ENCODE measurements at places on chromosomes 7 and 10. TPM values are rescaled to one million over a fixed set of nuclear protein-coding genes. Genes with fewer than 3 reads are reported as not detected.

- H3K4me3 ChIP-seq: no peak overlapping the region
- H3K36me3 ChIP-seq: no peaks in the 10 kb centered on the region
- H3K27me3 ChIP-seq: no peaks in the 10 kb centered on the region
- no peak for DNase-seq
- no peaks in the 10 kb centered on the region for H3K4me1 ChIP-seq
- H3K27ac ChIP-seq: no peak overlapping the region
Measured at GRCh38 chr10:116385994-116386809, 41.4 kb upstream of the PNLIPRP3 start.

- H3K27ac ChIP-seq: no peak overlapping the region
- H3K4me3 ChIP-seq: no peak overlapping the region
- no peak for DNase-seq
Measured at GRCh38 chr7:152884321-152884720, 124.8 kb downstream of the ACTR3B start.

DNA sequence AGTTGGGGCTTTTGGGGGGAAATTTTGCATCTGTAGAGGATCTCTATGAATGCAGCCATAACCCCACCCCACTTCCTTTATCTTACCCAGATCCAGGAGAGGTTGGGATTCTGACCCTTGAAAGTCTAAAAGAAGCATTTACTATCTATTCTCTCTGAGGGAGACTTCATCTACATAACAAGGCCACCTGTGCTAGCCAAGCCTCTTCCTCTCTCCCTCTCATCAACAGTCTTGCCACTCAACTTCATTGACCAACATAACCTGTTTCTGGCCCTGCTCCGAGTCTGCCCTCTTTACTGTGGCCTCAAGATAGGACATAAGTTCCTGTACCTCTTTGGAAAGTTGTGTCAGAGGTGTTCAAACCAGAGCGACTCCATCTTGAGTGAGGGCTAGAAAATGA, 19.4 kb downstream of the TUBAL3 start:
- no peak overlapping the region for H3K27ac ChIP-seq
- DNase-seq: no peak
- H3K36me3 ChIP-seq: no peaks in the 10 kb centered on the region
- no peaks in the 10 kb centered on the region for H3K27me3 ChIP-seq

DNA sequence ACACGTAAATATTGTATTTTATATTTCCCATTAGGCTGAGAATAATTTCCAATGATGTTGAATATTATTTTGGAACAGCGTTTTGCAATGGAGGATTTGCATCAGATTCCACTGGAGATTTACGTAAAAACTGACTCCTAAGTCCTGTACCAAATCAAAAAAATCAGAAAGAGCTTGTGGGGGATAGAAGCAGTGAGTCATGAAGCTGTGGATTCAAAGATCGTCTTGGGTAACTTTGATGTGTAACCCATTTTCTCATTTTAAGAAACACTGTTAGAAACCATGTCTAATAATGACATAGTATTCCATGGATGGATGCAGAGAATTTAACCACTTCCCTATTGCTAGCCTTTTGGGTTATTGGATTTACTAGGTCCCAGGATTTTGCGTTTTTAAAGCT, 158.6 kb downstream of the INHBA start:
- no peak for DNase-seq
- H3K27me3 ChIP-seq: no peaks in the 10 kb centered on the region
- no peak overlapping the region for H3K27ac ChIP-seq
- H3K4me1 ChIP-seq: no peaks in the 10 kb centered on the region

GRCh38 chr10:104989880-104990279, 348.8 kb downstream of the SORCS3 start:
- no peaks in the 10 kb centered on the region for H3K27me3 ChIP-seq
- H3K4me1 ChIP-seq: no peaks in the 10 kb centered on the region
- no peak for DNase-seq

DNA sequence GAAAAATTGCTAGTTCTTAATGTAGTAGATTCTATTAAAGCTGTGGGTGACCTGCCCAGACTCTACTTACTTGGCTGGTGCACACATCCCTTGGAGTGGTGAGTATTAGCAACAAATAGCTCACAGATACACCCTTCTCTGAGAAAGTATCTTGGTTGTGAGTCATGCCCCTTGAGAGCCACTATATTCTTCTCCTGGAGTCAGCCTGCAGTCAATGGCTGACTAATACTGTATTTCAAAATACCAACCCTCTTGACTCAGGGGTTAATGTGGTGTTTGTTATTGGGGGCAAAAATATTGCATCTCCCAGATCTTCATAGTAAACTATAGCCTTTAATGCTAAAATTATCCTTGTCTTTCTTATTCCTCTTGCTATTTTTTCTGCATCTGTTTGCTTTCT, 354.9 kb downstream of the BMPER start:
- DNase-seq: no peak
- H3K27me3 ChIP-seq: no peaks in the 10 kb centered on the region
- no peaks in the 10 kb centered on the region for H3K4me1 ChIP-seq
- no peak overlapping the region for H3K4me3 ChIP-seq
- H3K27ac ChIP-seq: no peak overlapping the region
- H3K36me3 ChIP-seq: no peaks in the 10 kb centered on the region

DNA sequence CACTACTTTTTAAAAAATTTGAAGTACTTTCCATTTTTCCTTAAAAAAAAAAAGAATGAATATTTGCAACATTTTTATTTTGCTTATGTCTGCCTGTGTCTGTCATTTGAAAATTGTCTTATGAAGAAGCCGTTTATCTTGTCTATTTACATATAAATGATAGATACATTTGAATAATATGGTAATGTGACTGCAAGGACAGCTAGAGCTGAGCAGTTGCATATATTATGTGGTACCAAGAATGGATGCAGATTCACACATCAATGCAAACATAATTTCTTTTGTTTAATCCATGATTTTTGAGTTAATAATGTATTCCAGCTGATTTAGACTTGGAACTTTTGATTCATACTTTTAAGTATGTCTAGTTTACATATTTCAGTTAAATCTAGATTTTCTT, 268.0 kb downstream of the CDK14 start:
- DNase-seq: no peak
- no peaks in the 10 kb centered on the region for H3K4me1 ChIP-seq
- no peak overlapping the region for H3K27ac ChIP-seq
- no peaks in the 10 kb centered on the region for H3K36me3 ChIP-seq
- H3K4me3 ChIP-seq: no peak overlapping the region
- no peaks in the 10 kb centered on the region for H3K27me3 ChIP-seq

DNA sequence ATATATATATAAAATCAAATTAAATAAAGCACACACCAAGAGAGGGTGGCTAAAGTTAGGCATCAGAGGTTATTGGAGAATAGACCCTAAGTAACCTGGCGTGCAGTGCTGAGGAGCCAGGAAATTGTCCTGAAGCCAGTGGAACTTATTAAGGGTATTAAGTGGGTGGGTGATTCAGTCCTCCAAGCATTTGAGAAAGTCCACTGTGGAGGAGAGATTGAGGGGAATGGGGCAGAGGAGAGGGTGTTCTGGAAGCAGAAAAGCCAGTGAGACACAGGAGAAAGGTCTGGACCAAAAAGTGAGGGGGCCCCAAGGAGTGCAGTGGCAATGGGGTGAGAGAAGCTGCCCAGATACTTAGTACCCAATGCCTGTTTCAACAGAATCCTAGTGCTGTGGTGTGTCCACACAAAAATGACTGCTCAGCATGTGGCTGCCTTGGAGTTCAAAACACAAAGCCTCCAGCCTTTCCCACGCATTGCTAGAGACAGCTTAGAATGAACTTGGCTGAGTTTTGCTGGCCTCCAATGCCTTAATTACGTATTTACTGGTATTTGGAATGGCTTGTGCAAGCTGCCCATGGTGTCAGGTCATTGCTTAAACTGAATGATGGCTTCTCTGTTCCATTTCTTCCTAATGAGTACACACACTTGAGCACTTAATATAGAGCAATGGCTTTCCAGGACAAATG, 44.9 kb upstream of the CHST15 start:
- H3K36me3 ChIP-seq: no peaks in the 10 kb centered on the region
- no peaks in the 10 kb centered on the region for H3K4me1 ChIP-seq
- no peak overlapping the region for H3K27ac ChIP-seq
- no peaks in the 10 kb centered on the region for H3K27me3 ChIP-seq
- no peak for DNase-seq

- no peaks in the 10 kb centered on the region for H3K36me3 ChIP-seq
- DNase-seq: peak; percentile 95
- peak within 1 kb of the TSS; percentile 53 for H3K4me3 ChIP-seq
- no peaks in the 10 kb centered on the region for H3K27me3 ChIP-seq
- H3K27ac ChIP-seq: peak within 1 kb of the TSS; percentile 89
- H3K4me1 ChIP-seq: peaks cover 68% of the 10 kb centered on the region
Measured at GRCh38 chr7:95596198-95597063, at the start of gene PDK4. Gene PDK4 (minus strand): TSS chr7:95596516. CDS start chr7:95596293, 223 bp downstream.

DNA sequence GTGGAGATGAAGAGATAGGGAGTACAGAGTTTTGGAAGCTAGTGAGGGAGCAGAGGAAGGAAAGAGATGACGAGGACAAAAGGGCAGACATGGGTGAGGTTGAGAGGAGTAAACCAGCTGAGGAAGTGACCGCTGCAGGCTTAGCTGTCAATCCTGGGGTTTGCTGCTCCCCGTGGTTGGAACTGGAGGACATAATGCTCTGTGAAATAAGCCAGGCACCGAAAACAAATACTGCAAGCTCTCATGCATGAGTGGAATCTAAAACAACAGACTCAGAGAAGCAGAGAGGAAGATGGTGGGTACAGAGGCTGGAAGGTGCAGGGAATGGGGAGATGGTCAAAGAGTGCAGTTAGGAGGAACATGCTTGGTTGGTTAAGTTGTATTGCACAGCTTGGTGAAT, 482.2 kb upstream of the C7orf33 start:
- H3K4me3 ChIP-seq: no peak overlapping the region
- no peak for DNase-seq
- no peaks in the 10 kb centered on the region for H3K36me3 ChIP-seq
- no peaks in the 10 kb centered on the region for H3K27me3 ChIP-seq

DNA sequence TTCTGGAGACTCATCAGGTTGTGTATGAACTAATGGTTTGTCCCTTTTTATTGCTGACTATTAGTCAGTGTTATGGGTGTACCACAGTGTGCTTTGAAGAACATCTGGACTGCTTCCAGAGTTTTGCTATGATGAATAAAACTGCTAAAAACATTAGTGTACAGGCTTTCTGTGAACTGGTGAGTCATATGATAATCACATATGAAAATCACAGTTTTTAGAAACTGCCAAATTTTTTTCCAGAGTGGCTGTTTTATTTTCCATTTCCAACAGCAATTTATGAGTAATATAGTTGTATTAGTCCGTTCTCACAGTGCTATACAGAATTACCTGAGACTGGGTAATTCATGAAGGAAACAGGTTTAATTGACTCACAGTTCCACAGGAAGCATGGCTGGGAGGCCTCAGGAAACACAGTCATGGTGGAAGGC, 281.2 kb upstream of the VSTM2A start:
- no peaks in the 10 kb centered on the region for H3K4me1 ChIP-seq
- no peaks in the 10 kb centered on the region for H3K27me3 ChIP-seq
- H3K27ac ChIP-seq: no peak overlapping the region
- DNase-seq: no peak
- no peaks in the 10 kb centered on the region for H3K36me3 ChIP-seq

DNA sequence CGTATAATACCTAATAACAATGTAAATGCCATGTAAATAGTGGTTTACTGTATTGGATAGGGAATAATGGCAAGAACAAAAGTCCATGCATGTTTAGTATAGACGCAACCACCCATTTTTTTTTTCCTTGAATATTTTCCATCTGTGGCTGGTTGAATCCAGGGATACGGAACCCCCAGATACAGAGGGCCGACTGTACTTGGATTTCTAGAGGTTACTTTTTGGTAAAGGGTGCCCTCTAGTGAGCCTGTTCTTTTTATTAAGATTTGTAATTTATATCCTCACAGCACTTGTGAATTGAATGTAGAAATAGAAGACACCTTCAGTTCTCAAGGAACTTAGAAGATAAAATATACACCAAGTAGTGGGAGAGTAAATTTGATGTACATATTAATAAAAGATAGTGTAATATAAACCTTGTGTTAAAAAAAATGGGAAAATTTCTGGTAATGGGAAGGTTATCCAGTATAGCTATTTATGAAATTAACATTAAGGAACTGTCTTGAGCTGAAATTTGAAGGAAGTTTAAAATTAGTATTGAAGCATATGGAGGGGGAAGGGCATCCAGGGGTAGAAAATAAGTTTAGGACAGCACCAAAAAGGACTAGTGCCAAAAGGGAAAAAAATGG, 32.0 kb downstream of the EXOC6 start:
- H3K36me3 ChIP-seq: no peaks in the 10 kb centered on the region
- no peak overlapping the region for H3K4me3 ChIP-seq
- H3K4me1 ChIP-seq: peaks cover 8% of the 10 kb centered on the region
- H3K27me3 ChIP-seq: no peaks in the 10 kb centered on the region
- H3K27ac ChIP-seq: no peak overlapping the region

GRCh38 chr10:15491856-15492642, 121.0 kb upstream of the FAM171A1 start:
- DNase-seq: no peak
- H3K36me3 ChIP-seq: no peaks in the 10 kb centered on the region
- H3K27me3 ChIP-seq: peaks cover 2% of the 10 kb centered on the region
- no peak overlapping the region for H3K27ac ChIP-seq
- no peak overlapping the region for H3K4me3 ChIP-seq

DNA sequence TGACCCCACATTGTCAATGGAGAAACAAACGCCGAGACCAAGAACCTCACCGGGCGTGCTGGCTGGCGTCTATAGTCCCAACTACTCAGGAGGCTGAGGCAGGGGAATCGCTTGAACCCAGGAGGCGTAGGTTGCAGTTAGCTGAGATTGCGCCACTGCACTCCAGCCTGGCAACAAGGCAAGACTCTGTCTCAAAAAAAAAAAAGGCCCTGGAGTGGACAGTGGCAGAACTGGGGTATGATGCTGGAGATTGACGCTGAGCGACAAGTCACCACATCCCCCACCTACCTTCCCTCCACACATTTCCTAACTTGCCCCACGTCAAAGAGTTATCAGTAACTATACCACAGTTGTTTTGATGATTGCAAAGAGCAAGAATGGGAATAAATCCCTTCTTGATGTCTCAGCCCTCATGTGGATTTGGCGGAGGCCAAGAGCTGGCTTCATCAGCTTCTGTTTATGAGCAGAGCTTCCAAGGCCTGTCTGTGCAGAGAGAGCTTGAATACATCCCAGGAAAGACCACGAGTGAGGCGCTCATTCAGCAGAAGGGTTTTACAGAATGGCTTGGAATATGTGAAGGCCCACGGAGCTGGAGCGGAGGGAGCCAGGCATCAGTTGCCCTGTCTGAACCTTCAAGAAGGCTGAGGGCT, 28.0 kb upstream of the TNS3 start:
- no peak for DNase-seq
- no peaks in the 10 kb centered on the region for H3K36me3 ChIP-seq
- H3K27ac ChIP-seq: peak overlapping the region; percentile 74
- H3K4me3 ChIP-seq: no peak overlapping the region
- H3K4me1 ChIP-seq: peaks cover 35% of the 10 kb centered on the region

DNA sequence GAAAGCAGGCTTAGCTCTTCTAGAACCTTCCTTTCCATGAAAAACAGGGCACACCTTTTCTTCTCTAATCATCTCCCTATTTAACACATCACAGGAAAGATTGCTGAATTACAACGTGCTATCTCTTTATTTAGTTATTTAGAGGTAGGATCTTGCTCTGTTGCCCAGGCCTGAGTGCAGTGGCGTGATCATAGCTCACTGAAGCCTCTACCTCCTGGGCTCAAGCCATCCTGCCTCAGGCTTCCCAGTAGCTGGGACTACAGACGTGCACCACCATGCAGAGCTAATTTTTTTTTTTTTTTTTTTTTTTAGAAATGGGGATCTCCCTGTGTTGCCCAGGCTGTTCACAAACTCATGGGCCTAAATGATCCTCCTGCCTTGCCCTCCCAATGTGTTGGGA, 251.2 kb downstream of the PRPF18 start:
- DNase-seq: no peak
- no peaks in the 10 kb centered on the region for H3K36me3 ChIP-seq
- no peaks in the 10 kb centered on the region for H3K27me3 ChIP-seq

MRM2 gene
- 16.5 TPM for total RNA-seq

MINDY4 gene
- 2.2 TPM for total RNA-seq

SFTPA2 gene
- total RNA-seq: not detected

PDZD7 gene
- 0.19 TPM for total RNA-seq

TAS2R41 gene
- not detected for total RNA-seq
